ENCODE measurements at places on chromosomes 3 and 15.

- no peak for DNase-seq
Observed at GRCh38 chr3:80697291-80697690, 929.5 kb upstream of the ROBO1 start.

- DNase-seq = no peak
Observed at GRCh38 chr3:66179793-66180192, 41.0 kb upstream of the SLC25A26 start.

DNA sequence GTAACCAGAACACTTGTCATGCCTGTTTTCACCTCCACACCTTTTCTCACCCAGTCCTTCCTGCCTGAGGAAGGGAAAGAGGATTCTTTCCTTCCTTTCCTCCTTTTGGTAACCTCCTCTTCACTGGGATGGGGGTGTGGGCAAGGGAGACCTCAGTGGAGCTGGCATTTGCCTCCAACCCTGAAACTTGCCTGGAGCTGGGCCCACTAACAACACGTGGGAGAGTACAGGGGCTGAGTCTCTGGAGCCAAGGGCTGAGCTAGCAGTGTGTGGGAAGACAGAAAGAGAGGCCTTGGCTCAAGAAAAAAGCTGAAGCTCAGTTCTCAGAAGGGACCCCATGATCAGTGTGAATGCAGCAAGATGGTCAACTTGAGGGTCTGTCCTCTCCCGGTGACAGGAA is 86.6 kb upstream of the SLC6A11 start:
- DNase-seq = no peak

- no peak for DNase-seq
Observed at GRCh38 chr15:89857673-89858072, 36.1 kb downstream of the AP3S2 start.

DNA sequence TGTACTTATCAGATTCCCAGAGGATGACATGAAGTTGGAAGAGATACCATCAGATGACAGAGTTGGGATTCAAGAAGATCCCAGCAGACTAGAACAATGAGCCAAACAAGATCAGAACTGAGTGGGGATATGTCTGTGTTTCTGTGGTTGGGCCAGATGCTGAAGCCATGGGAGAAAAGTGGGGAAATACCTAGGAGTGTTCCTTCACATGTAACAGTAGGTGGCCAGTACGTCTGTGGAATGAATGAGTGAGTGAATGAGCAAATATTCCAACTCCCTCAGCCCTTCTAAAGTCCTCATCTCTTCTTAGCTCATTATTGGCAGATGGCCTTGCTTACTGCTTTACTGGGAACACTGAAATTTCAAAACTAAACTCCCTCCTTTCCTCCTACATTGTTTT is 32.2 kb upstream of the GREM1 start:
- no peak for DNase-seq

GRCh38 chr3:9448071-9448470 is 50.7 kb downstream of the SETD5 start:
- no peak for DNase-seq

GRCh38 chr3:43326891-43327581 is 40.7 kb downstream of the SNRK start:
- no peak for DNase-seq

All from NCI-H524 (cell line).